ENCODE measurements at places on chromosomes 16 and 17.

GRCh38 chr17:43844241-43844640 is 2.7 kb upstream of the CD300LG start:
- no peak for DNase-seq

DNA sequence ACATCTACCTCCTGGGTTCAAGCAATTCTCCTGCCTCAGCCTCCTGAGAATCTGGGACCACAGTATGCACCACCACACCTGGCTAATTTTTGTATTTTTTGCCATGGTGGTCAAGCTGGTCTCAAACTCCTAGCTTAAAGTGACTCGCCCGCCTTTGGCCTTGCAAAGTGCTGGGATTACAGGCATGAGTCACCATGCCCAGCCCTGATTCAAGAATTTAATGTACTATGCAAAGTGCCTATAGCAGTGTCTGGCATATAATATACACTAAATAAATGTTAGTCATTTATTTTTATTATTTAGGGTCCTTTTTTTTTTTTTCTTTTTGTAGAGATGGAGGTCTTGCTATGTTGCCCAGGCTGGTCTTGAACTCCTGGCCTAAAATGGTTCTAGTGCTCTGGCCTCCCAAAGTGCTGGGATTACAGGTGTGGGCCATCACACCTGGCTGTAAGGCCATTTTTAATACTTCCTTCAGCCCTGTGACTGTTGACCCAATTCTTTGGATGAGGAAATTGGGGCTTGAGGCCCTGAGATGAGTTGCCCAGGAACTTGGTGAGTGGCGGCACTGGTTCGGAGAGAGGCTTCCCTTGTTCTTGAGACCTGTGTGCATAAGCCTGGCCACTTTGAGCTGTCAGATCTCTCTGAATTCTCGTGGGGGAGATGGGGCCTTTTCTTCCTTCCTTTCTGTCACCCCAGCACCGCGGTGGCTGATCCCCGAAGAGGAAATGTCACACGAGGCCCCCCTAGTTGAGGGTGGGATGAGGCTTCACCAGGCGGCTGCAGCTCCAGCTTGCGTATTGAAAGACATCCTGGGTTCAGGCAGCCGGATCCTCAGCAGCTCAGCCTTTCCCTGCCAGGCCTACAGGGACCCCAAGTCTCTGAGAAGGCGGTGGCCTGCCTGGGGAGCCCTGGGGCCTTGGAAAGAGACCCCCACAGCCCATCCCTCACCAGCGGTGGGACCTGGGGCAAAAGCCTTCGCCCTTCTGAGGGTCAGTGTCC is 38.7 kb downstream of the LAT start:
- DNase-seq = no peak

DNA sequence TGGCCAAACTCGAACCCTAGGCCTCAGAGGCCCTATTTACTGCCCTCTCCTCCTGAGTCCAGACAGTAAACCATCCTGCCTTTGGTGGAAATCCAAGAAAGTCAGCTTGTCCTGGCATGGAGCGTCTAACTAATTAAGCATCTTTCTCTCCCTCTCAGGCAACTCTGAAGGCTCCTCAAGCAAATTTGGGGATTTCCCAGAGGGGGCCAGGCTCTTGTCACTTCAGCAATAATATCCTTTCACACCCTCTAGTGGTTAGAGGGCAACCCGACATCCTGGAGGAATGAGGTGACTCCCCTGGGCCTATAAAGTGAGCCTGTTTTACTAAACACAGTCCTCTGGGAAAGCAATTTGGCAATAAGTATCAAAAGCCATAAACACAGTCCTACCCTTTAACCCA is 60.4 kb downstream of the NOG start:
- no peak for DNase-seq

- DNase-seq = no peak
These were observed 11.4 kb downstream of the KRABD2 start for GRCh38 chr17:8365143-8365542.

- DNase-seq = no peak
These were observed 188.5 kb downstream of the MSI2 start for GRCh38 chr17:57444682-57445450.

GRCh38 chr16:75279305-75279704 is 27.9 kb upstream of the BCAR1 start:
- DNase-seq = peak; percentile 28

DNA sequence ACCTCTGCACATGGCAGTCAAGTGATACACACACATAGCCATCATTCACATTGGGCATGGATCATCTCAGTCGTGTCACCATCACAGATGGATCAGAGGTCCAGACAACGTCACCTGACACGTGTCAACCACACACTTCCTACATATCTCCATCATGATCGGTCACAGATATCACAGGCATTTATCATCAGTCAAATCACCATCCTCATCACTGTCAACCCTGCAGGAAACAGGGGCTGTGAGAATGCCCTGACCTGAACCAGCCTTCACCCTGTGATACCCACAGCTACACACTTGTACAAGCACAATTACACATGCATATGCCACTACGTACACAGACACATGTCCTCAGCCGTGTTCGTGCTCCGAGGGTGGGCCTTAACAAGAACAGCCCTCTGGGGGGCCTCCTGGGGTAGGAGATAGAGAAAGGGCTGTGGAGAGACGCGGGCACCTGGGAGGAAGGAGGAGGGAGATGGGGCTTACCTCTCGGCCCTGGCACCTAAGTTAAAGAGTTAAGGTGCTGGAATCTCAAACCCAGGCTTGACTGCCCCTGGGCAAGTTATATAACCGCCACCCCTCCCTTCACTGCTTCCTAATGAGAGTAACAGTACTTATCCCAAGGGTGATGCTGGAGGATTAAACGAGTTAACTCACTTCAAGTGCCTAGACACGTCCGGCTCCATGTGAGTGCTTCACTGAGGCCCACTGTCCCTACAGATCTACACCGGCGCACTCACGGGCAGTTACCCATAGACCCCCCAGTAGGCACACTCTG is 1.1 kb downstream of the SLC12A4 start:
- no peak for DNase-seq

GRCh38 chr17:38915639-38915995 is 9.8 kb upstream of the LASP1NB start:
- no peak for DNase-seq

DNA sequence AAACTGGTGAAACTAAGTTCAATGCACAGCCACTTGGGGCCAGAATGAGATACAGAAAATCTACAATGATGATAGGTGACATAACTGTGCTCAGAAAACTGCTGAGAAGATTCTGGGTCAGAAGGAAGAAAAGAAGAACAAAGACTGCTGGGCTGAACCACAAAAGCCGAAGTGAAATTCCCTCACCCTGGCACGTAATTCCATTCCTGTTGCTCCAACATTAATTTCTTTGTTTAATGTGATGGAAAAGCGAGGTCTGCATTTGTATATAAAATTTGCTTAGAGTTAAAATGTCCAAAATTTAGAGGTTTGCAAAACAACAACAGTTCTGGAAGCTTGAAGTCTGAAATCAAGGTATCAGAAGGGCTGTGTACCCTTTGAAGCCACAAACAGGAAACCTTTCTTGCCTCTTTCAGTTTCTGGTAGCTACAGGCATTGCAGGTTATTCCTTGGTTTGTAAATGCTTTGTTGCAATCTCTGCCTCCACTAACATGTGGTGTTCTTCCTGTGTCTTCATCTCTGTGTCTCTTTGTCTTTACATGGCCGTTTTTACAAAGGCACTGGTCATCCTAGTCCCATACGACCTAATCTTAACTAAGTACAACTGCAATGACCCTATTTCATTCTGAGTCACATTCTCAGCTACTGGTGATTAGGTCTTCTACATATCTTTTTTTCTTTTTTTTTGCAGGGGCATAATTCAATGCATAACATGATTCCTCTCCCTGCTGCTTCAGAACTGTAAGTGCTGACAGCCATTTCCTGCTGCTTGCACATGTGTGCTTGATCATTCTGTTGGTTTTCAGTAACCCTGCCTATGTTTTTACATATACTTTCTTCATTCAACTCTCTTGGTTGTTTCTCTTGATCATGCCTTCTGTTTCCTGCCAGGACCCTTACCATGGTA is 603.0 kb upstream of the CDH8 start:
- DNase-seq = no peak

DNA sequence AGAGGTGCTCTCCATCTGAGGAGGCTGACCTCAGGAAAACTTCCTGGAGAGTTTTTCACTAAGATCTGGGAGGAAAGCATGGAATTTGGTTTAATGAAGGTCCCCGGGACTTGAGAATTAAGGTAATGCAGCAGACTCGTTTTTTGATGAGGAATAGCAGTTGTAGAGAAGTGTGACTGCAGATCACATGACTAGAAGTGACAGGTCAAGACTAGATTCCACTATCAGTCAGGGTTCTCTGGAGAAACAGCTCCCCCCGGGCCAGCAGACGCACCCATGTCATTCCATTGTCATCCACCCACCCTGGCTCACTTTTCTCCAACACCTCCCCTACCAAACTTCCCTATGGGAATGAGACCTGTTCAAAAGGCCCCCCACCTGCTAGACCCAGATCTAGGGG is 1.9 kb upstream of the DHRS13 start:
- DNase-seq = no peak

GRCh38 chr16:55736671-55737070 is 80.9 kb downstream of the SLC6A2 start:
- no peak for DNase-seq

- DNase-seq = peak; percentile 65
These were observed at the start of gene CRLF3 for GRCh38 chr17:30824356-30825145. Gene CRLF3 (minus strand): TSS chr17:30824692. CDS start chr17:30824651, 41 bp downstream.

DNA sequence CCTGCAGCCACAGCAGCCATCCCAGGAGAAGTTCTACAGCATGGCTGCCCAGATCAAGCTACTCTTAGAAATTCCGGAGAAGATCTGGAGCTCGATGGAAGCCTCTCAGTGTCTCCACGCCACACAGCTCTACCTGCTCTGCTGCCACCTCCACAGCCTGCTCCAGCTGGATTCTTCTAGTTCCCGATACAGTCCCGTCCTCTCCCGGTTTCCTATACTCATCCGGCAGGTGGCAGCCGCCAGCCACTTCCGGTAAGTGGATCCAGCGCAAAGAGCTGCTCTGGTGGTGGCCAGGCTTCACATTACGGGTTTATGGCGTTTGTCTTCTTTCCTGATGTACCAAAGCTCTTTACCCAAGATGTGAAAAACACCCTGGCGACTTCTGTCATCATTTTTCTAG is 3.6 kb downstream of the COG1 start:
- peak; percentile 13 for DNase-seq

DNA sequence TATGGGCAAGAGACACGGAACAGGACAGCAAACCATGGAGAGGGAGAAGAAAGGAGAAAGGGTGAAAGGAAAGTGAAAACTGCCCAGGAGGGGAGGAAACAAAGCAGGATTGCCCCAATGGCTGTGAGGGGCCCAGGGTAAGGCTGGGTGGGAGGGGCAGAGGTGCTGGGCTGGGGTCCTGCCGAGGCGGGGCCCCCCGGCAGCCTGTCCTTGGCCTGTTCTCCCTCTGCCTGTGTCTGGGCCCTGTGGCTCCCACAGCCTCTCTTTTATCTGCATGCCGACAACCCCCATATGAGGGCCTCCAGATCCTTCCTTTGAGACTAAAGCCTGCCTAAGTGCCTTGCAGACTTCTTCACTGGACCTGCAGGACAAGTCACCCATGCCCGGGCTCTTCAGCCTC is 15.5 kb downstream of the ZNHIT3 start:
- no peak for DNase-seq

DNA sequence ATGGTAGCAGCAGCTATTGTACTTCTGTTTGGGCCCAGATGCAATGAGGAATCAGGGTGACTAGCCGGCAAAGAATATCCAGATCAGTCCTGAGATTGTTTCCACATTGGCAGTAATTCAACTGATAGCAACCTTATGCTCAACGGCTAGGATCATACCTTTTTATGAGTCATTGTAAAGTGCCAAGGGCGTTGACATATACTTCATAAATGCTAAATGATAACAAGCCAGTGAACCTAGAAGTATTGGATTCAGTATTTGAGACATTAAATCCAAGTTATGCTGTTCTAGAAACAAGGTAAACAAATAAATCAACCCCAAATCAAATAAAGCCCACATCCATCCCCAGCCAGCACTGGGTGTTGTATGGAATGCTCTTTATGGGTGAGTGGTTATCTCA is 207.1 kb upstream of the ZFHX3 start:
- DNase-seq = no peak

- DNase-seq = no peak
These were observed 121.0 kb downstream of the COPRS start for GRCh38 chr17:31738067-31738466.

GRCh38 chr16:15055141-15056053 is 477 bp downstream of the NTAN1 start:
- DNase-seq = no peak

- no peak for DNase-seq
These were observed 145.6 kb upstream of the MYOCD start for GRCh38 chr17:12519956-12520594.

GRCh38 chr16:83118365-83118764 is 491.6 kb downstream of the CDH13 start:
- DNase-seq = no peak

DNA sequence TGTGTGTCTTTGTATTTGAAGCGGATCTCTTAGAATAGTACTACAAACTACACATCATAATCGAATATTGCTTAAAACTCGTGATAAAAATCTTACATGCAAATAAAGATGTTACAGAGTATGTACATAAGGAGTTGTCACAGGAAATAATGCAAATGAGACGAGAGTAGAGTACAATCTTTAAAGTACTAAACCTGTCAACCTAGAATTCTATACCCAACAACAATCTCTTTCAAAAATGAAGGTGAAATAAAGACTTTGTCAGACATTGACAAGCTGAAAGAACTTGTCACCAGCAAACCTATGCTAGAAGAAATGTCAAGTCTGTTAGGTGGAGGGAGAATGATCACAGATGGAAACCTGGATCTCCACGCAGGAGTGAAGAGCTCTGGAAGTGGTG is 83.7 kb upstream of the GNG13 start:
- no peak for DNase-seq

DNA sequence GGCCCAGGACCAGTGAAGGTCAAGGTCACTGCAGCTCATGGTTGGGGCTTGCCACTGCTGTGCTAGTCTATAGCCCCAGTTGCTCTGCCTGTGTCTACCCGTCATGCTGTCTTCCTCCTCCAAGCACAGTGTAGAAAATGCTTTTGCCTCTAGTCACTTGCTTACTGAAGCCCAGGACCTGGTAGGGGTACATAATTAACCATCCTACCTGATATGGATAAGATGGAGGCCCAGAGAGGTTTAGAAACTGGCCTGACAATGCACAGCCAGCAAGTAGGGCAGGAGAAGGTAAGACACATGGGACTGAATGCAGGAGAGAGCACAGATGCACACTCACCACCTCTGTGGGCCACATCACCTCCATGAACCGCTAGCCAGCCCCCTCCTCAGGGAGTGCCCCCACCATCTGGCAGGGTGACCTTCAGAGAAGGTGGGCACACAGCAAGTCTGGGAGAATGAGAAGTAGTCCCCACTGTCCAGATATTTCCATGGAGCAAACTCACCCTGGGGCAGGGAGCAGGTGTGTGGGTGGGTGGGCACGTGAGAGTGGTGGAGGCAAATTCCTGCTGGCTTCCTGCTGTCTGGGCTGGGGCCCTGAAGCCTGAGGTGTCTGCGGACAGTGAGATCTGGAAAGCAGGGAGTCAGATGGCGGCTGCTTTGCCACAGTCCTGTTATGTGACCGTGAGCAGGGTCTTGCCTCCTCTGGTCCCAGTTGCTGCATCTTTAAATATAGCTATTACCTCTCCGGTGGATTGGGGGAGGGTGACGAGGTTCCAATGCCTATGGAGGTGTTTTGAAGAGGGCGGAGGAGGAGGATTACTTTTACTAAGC is 1.0 kb downstream of the CX3CL1 start:
- no peak for DNase-seq

- no peak for DNase-seq
These were observed 253.3 kb downstream of the MAF start for GRCh38 chr16:79347277-79347676.

- no peak for DNase-seq
These were observed 177.0 kb upstream of the ERCC4 start for GRCh38 chr16:13742928-13743327.
